Muscle of leg (tissue), 16 donors: ENCODE measurements at places on chromosomes 1 and 21.

DNA sequence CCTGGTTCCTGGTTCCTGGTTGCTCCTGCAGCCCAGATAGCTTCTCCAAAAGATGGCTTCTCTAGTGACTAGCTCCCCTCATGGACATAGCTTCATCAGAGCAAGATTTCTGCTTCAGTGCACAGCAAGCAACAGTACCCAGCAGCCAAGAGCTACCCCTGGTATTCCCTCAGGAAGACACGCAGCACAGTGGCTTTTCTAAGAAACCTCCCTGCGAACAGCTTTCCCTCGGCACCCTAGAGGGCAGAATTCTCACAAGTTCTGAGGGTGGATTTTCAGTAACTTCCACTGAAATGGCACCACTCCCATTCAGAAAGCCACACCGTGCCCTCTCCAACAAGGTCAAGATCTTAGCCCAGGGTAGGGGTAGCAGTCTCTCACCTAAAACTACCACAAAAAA is 128.2 kb downstream of the EIF4G3 start:
- no peak for DNase-seq

DNA sequence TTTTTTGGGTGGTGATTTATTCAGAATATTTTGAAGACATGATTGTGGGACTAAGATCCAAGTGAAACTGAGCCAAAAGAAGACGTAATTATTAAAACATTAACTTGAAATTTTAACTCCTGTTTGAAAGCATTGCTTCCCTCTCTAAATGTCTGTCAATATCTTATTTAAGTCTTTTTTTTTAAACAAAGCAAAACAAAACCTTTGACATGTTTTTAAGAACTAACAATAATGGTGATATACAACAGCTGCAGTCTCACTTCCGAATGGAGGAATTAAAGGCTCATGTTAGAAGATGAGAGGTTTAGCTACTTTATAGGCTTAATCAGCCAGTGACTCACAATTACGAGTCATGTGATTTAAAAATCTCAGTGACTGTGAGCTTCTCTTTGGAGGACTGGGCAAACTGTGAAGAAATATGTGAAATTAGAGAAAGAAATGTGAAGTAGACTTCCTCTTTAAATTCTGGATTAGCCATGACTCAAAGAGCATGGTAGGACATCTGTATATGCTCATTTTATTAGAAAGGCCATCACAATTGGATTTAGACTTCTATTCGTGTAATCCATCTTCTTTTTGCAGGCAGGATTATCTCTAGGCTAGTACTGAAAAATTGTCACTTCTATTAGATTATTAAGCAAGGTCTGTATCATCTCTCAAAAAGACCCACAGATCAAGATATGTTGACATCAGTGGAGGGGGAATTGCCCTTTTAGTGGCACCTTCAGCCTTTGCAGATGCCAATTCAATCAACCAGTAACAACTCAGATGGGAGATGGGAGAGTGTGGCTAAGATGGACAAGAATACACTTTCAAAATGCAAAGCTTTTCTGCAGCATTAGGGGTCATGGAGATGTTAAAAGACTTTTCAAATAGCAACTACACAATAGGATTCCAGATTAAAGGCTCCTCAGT is 28.7 kb downstream of the KCNA3 start:
- peak; percentile 14 for DNase-seq

GRCh38 chr21:34822942-34823341 is 154.1 kb downstream of the CLIC6 start:
- DNase-seq: no peak

- DNase-seq: no peak
Measured at GRCh38 chr1:179803104-179803503, 60.0 kb downstream of the FAM163A start.

- no peak for DNase-seq
Measured at GRCh38 chr1:64894438-64895196, 71.7 kb downstream of the JAK1 start.

DNA sequence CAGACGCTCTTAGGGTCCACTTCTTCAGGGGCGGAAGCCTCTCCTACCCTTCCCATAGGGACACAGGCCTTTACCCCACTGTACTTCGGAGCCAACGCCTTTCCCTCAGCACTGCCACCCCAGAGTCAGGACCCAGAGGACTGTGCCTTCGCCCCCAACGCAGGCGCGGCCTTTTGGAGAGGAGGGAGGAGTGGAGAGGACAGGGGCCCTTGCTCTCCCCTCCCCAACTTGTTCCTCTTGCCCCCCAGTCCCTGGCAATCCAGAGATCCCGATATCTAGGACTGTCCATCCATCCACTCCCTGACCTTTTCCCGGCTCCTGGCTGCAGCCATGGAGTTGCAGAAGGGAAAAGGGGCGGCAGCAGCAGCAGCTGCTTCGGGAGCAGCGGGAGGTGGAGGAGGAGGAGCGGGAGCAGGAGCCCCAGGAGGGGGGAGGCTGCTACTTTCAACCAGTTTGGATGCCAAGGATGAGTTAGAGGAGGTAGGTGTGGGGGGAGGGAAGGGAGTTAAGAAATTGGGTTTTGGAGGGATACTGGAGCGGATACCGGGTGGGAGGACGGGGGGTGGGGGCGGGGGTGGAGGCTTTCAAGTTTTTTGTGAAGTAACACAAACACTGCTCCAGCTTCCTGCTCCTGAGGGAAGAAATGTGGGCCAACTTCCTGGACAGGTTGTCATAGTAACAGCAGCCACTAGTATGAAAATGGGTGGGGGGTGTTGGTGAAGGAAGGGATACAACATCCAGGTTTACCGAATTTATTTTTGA is 636 bp downstream of the INTS3 start:
- peak; percentile 84 for DNase-seq

DNA sequence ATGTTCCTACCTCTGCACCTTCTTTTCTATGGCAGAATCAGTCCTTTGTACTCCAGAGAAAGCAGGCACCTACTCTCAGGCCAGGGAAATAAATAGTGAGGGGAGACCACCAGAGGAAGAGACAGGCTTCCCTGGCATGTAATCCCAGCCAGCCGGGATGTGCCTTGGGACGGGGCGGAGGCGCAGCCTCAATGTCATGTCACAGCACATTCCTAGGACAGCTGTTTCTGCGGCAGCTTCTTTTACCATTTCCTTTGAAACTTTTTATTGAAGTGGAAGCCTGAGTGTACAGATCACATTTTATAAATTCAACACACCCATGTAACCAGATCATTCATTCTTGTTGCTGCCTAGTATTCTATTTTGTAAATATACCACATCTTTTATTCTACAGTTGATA is 67.9 kb upstream of the ZNF326 start:
- DNase-seq: peak; percentile 27
